SW 1271 (cell line): ENCODE measurements at places on chromosomes 11 and 22.
A peak's percentile ranks its signal among the peaks of the same experiment; 100 is the strongest.

- DNase-seq, result no peak
These were observed 851.7 kb downstream of the OPCML start for GRCh38 chr11:132680584-132680983.

GRCh38 chr11:5818245-5818886, 9.6 kb downstream of the OR52N2 start:
- DNase-seq, result no peak

DNA sequence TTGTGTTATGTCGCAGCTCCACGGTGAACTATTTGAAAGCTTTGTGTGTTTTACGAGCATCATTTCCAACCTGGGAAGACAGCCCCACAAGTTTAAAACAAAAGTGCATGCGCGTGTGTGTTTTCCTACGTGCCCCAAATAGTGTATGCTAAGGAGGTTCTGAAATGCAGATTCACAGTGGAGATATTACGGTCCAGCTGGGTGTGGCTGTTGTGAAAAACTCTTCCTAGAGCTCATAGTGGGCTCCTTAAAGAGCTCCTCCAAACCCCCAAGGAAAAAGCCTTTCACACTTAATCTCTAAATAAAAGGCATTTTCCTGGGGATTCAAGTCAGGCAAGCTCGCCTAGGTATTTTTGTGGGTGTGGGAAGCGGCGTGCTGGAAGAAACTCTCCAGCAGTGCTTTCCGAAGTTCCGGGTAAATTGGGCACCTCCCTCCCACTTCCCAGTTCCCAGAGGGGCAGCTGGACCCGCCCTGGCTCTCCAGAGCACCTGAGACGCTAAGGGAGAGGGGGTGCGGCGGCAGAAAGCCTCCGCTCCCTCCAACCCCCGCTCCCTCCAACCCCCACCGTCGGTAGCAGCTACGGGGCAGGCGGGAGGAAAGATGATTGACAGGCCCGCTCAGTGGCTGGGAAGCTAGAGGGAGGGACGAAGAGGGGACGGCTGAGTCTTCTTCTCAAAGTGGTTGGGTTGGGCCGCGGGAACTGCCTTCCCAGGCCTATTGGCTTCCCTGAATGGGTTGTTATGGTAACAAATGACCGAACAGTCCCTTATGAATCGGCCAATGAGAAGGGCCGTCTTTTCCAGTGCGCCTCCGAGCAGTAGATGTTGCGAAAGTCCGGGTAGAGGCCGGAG, 561 bp upstream of the PCF11 start:
- DNase-seq, result peak; percentile 100

GRCh38 chr11:89498845-89499448, 7.8 kb upstream of the NOX4 start:
- no peak for DNase-seq

DNA sequence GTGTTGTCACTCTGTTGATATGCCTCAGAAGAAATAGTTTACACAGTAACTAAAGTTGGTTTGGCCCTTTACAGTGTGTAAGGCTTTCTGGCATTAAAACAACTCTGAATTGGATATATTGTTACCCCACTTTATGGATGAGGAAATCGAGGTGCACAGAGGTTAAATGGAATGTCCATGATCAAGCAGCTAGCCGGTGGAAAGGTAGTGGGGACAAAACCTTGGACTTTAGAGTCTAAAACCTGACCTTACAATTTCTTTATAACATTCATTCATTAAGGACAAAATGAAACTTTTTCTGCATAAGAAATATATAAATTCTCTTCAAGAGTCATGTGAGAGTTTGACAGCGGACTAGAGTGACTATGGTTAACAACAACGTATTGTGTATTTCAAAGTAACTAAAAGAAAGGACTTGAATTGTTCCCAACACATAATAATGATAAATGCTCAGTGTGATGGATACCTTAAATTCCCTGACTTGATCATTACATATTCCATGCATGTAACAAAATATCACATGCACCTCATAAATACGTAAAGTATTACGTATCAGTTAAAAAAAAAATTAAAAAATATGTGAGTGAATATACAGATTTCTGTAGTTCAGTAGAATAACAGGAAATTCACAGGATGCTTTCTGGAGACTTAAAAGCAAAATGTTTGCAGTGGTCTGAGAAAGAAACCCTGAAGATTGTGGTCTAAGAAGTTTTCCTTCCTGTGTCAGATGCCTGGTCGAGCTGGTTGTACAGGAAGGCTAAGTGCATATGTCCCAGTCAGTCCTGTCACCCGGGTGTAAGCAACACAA, 51.0 kb downstream of the TEAD1 start:
- DNase-seq, result no peak

DNA sequence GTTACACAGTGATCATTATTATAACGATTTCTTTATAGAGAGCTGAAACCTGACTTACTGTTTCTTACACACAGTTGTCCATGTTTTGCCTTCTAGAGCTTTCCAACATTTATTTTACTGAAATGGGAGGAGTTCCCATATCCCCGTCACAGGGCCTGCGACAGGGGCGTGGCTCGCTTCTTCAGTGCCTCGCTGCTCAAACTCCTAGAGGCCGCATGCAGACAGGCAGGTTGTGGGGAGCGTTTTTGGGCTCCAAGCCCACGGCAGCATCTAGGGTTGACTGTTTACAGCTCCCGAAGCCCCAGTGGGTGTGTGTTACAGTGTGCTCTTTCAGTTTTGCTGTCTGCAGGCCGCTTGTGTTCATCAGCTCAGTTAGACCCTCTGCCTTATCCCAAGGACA, 12.7 kb upstream of the AMOTL1 start:
- DNase-seq, result no peak

- no peak for DNase-seq
These were observed 408.5 kb downstream of the OPCML start for GRCh38 chr11:133123796-133124195.

- no peak for DNase-seq
These were observed 23.2 kb downstream of the LDLRAD3 start for GRCh38 chr11:35967042-35967441.

DNA sequence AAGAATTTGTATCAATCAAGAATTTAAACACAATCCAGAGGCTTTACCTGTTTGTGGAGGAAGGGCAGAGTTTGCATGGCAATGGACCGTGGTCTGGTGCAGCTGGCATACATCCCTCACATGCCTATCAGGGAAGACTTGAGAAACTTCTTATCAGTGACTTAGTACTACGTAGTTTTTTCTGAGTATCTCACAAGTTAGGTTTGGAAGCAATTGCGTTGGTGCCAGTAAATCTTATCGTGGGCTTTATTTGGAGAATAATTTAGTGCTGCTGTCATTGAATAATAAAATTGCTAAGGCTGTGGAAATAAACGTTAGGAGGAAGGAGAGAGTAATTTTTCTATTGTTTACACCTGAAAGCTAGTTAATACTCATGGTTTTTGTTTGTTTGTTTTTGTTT, 72.3 kb downstream of the PRMT3 start:
- DNase-seq, result no peak

GRCh38 chr11:131118247-131118646, 202.0 kb upstream of the SNX19 start:
- DNase-seq, result no peak

DNA sequence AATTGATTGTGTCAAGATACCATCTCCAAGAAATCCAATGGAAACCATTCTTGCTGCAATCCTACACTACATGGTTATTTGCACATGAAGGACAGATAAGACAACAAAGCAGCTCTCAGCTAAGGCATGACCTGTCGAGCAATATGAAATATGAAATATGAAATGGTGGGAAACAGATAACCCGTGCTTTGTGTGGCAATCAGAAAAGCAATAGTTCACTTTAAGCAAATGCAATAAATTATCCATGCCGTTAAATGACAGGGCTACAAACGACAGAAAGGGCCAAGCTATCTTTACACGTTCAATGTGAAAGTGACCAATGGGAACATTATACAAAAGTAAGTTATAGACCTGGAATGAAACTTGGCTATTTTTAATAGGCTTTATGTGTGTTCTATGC, 35.2 kb downstream of the KMT5B start:
- DNase-seq, result no peak

- no peak for DNase-seq
These were observed 16.4 kb downstream of the FNBP4 start for GRCh38 chr11:47750725-47751124.

- no peak for DNase-seq
These were observed 18.2 kb upstream of the SPINDOC start for GRCh38 chr11:63795066-63795465.

DNA sequence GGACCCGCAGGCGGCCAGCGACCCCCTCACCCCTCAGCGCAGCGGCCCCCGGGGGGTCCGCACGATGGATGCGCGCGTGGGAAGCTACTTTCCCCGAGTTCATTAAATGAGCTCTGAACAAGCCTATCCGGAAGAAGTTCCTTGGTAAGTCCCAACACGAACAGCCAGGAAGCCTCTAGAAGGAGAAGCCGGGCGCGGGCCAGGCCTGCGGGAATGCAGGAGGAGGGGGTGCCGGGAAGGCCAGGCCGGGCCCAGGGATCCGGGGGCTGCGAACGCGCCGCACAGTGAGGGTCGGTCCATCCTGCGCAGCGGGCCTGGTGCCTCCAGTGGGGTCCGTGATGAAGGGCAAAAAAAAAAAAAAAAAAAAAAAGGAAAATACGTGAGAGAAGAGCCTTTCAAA, 36.9 kb downstream of the TOLLIP start:
- DNase-seq, result no peak

GRCh38 chr22:31922534-31922933, 21.8 kb upstream of the YWHAH start:
- DNase-seq, result no peak

DNA sequence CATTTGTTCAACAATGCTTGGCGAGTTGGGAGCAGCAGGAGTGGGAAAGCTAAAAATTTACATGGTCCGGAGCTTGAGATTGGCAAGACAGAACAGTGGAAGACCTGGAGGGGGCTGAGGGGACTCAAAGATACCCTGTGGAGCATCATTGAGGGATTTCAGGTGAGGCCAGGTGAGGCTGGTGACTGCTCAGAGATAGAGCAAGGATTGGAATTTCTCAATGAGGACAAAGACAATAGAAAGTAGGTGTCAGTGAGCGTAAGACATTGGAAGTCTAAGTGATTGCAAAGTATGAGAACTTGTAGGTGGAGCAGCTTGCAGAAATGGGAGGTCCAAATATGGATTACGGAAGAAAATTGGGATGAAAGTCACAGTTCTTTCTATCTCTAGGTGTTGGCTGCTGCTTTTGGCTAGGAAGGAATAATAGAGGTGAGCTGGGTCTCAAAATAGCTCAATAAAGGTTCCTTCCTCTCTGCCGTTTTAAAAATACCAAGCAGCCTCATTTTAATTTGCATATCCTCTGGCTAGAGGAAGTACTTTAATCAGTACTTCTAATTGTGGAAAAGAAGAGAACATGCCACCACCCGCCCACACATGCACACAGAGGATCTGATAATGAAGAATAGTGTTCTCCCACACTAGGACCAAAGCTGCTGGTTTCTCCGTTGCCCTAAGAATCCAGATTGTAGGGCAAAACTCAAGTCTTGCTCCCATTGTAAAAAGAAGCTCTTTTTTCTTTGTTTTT, 41.8 kb upstream of the SORL1-AS1 start:
- DNase-seq, result no peak

DNA sequence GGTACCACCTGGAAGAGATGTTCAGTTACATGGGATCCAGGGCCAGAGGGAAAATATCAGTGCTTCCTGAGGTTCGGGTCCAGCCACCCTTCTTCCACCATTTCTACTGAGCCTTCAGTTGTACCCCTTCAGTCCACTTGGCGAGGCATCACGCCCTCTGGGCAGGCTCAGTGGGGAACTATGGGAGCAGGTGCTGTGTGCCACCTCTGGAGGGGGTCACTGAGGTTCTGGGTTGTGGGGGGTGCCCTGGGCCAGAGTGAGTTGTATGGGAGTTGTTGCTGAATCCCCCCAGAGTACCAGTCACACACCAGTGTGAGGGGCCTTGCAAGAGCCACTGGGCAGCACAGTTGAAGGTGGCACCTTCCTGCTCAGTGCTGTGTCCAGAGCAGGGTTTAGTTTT, 2.7 kb upstream of the SREBF2 start:
- DNase-seq, result no peak

DNA sequence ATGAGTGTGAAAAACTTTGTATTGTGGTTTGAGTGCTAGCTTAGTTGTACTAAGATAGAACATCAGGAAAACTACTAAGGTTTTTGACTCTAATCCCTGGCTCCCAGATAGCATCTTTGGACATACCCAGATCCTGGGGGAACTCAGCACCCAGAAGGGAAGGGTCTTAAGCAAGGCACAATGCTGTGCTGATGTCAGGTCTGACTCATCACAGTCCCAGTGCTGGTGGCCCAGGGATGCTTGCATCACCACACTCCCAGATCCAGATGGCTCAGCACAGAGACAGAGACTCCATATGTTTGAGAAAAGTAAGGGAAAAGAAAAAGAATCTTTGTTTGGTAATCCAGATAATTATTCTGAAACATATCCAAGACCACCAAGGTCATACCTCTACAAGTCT, 18.3 kb upstream of the OR56A3 start:
- no peak for DNase-seq

DNA sequence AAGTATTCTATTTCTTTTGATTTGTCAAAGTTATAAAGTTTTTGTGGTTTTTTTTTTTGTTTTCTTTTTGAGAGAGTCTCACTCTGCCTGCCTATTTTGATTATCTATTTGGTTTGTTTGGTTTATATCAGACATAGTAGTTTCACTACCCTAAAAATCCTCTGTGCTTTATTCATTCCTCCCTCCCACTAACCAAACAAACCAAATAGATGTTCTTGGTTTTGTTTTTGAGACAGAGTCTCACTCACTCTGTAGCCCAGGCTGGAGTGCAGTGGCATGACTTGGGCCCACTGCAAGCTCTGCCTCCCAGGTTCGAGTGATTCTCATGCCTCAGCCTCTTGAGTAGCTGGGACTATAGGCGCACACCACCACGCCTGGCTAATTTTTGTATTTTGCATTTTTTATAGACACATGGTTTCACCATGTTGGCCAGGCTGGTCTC, 67.9 kb downstream of the ENTHD1 start:
- DNase-seq, result no peak

DNA sequence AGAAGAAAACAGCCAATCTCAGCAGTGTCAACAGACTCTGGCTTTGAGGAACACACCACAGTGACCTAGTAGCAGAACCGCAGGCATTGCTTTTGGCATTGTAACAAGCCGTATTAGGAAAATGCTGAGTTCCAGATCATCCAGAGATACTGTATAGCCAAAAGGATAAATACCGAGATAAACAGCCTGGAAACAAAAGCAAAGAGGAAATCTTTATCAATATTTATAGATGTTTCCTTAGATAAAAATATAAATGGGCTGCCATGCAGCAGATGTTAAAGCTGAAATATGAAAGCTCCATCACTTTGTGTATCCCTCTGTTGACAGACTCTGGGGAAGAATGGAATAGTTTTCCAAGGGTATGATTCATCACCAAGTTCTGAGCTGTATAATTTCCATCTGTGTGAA, 98.9 kb upstream of the TP53AIP1 start:
- DNase-seq, result no peak
